ENCODE measurements at places on chromosomes 3 and 15.

GRCh38 chr3:177287231-177287630 lies 89.9 kb upstream of the TBL1XR1 start:
- DNase-seq: no peak

DNA sequence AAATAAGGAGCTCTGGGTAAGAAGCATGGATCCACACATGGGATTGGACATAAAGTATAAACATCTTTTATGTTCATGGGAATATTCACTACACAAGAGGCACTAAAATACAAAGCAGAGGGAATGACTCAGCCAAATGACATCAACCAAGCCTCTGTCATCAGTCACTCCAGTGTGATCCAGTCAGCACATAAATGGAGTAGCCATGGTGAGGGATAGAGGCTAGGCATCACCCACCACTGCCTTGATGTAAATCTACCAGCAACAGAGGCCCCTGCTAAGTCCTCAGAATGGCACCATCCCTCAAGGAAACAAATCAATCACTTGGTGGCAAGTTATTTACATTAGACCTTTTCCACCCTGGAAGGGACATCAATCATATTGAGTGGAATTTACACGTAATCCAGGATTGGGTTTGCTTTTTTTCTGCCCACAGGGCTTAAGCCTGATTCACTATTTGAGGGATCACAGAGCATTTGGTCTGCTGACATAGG lies 27.2 kb downstream of the VEPH1 start:
- DNase-seq: no peak

- no peak for DNase-seq
Measured at GRCh38 chr3:48274452-48274851, 33.5 kb downstream of the ZNF589 start.

GRCh38 chr15:28978011-28978378 lies 92.2 kb downstream of the APBA2 start:
- DNase-seq: no peak

GRCh38 chr3:126672340-126672739 lies 17.4 kb upstream of the TXNRD3 start:
- DNase-seq: no peak

DNA sequence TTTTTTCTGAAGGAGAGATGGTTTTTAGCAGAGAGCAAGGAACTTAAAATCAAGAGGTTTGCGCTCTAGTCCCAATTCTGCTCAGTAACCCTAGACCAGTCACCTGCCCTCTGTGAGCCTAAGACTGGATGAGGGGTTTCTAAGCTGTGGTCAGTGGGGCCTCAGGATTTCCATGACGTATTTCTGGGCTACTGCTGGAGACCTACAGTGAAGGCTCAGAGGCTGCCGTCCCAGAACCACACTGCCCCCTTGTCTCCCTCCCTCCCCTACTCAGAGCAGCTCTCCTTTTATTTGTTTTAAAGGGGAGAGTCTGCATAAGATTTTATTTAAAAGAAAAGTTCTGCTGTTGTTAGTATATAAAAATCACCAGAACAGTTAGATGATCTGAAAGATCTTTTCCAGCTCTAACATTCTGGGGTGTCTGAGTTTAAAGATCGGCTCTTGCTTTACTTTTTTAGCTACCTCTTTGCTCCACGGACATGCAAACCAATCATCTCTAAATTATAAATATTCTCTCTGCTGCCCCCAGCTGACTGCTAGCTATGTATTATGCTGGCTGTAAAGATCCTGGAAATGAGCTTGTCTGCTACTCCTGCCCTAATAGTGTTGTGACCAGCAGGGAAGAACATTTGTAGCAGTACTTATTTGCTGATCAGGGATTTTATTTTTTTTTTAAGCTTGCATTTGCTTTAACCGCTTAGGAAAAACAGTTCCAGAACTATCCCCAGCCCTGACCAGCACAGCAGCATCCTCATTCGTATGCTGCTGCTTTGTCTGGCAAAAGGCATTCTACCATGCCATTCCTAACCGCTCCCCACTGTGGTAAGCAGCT lies 28.6 kb upstream of the NDUFB4 start:
- DNase-seq: no peak

DNA sequence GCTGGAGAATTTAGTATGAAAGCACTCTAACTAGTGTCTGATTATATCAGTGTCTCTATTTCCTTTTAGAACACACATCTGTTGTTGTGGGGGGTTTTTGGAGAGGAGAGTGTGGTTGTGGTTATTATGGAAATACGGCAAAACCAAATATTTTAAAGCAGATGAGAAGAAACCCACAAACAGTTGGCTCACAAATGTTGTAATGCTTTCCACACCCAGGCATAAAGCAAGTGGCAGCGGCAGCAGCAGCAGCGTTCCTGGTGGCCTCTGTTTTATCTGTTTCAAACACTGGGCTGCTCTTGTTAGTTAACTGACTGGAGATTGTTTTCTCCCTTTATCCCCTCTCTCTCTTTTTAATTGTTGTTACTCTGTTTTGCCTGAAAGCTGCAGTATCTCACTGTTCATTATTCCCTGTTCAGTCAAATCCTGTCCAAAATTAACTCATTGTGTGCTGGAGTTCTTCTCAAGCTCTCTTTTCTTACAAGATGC lies 1045.5 kb upstream of the NR2F2 start:
- no peak for DNase-seq

GRCh38 chr3:9779721-9780457 lies 10.1 kb upstream of the CAMK1 start:
- no peak for DNase-seq

- no peak for DNase-seq
Measured at GRCh38 chr3:150271591-150271960, 136.5 kb upstream of the TSC22D2 start.

DNA sequence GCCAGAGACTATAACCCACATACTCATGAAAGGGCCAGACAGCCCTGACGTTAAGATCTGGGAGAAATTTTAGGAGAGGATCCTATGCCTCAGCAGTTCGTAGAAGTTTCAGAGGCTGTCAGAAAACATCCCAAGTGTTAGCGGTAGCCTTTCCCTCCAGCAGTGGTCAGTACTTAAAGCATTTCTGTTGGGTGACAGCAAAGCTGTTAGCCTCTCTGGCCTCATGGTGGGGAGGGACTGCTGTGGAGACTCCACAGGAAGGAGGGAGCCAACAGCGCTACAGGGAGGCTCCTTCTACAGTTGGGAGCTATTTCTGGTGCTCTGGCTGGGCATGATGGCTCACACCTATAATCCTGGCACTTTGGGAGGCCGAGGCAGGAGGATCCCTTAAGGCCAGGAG lies 27.4 kb downstream of the IDH2 start:
- no peak for DNase-seq

- DNase-seq: no peak
Measured at GRCh38 chr15:58398071-58398470, 33.7 kb upstream of the LIPC start.

- no peak for DNase-seq
Measured at GRCh38 chr15:70650567-70651302, 112.6 kb downstream of the UACA start.

- DNase-seq: no peak
Measured at GRCh38 chr3:146813496-146813895, 208.3 kb upstream of the PLSCR5 start.

- DNase-seq: no peak
Measured at GRCh38 chr15:85743392-85744055, 51.2 kb downstream of the KLHL25 start.

GRCh38 chr15:101438482-101439284 lies 50.8 kb downstream of the PCSK6 start:
- DNase-seq: no peak

DNA sequence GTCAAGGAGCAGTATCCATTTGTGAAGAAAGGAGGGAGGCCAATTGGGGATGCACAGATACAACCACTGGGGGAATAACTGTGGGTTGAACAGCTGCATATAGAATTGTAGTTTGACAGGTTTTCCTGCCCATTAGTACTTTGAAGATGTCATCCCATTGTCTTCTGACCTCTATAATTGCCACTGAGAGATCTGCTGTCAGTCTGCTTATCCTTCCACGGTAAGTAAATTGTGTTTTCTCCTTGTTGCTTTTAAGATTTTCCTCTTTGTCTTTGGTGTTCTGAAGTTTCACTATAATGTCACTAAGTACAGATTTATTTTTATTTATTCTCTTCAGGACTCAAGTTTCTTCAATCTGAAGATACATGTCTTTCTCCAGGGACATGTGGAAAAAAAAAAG lies 56.6 kb downstream of the MOBP start:
- DNase-seq: no peak

GRCh38 chr15:71145648-71146047 lies 30.4 kb downstream of the THSD4 start:
- no peak for DNase-seq

DNA sequence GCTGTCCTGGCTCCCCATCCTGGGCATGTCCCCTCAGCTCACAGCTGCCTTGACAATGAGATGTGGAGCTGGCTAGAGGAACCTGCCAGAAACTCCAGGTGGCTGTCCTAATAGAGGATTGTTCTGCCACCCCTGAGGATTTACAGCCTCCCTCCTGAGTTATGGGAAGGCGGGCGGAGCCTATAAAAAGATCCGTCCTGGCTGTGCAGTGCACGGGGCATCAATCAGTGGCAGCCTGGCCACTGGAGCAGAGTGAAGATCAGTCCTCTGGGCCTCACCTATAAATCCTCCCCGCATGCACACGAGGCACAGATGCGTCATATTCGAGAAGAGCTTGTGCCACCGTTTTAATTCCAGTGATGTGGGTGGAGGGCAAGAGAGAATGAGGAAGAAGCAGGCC lies 90.0 kb downstream of the MEGF11 start:
- no peak for DNase-seq

DNA sequence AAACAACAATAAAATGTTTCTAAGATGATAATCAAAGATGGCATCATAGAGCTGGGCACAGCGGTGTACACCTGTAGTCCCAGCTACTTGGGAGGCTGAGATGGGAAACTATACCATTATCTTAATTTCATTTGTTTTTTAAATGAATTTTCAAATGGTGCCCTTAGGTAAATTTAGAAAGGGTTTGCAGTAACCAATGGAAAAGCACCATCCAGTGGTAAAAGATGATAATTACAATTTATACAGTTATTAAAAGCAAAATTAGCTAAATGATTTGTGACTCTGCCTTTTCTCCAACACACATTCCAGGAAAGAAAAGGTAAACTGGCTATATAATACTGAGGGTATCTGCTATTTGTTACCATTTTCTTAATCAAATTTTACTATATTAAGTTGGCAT lies 14.4 kb upstream of the ANKRD28 start:
- no peak for DNase-seq

DNA sequence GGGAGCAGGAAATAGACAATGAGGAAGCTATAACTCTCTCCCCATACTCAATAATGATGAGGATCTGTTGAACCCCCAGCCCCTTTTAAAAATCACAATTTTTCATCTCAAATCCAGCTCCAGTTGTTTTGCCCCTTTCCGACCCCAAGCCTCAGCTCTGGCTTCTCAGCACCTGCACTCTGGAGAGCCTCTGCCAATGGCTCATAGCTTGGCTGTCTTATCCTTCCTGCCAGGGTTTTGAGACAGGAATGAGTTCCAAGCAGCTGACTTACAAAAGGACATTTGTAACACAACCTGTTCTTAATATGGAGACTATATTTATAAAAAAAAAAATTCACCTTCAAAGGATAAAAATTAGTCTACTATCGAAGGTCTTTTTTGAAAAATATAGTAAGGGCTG lies 105.9 kb upstream of the NEDD4 start:
- DNase-seq: no peak

GRCh38 chr3:37148208-37148607 lies 26.2 kb downstream of the LRRFIP2 start:
- no peak for DNase-seq

DNA sequence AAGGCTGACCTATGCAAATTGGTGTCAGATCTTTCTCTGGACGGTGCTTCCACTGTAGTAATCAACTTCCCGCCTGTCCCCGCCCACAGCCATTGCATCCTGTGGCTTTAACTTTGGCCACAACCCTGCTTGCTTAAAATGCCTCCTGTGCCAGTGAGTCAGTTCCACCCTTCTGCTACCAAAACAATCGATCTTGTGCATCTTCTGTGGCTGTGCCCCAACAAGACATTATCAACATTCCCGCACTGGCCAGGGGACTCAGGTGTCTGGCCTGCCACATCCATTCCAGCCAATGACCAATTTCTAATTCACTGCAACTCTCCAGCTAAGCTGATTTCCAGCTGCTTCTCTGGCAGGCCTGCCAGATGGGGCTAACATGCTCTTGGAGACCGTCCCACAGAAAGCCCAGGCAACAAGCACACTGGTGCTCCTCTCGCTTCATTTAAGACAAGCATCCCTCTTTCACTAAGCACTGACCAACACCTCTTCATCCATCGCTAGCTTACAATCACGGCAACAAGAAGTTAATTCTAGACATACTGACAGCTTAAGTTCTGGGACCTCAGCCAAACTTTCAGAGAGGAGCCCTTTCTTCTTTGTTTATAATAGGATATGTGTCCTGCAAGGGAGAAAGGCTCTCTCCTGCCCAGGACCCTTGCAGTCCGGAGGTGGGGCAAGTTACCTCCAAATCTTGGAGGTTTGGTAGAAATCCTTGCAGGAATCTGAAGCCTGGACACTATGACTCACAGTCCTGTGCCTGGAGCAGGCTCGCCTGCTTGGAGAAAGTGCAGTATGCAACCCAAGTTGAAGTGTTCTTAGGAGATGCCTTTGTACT lies 6.7 kb downstream of the CA12 start:
- DNase-seq: no peak

DNA sequence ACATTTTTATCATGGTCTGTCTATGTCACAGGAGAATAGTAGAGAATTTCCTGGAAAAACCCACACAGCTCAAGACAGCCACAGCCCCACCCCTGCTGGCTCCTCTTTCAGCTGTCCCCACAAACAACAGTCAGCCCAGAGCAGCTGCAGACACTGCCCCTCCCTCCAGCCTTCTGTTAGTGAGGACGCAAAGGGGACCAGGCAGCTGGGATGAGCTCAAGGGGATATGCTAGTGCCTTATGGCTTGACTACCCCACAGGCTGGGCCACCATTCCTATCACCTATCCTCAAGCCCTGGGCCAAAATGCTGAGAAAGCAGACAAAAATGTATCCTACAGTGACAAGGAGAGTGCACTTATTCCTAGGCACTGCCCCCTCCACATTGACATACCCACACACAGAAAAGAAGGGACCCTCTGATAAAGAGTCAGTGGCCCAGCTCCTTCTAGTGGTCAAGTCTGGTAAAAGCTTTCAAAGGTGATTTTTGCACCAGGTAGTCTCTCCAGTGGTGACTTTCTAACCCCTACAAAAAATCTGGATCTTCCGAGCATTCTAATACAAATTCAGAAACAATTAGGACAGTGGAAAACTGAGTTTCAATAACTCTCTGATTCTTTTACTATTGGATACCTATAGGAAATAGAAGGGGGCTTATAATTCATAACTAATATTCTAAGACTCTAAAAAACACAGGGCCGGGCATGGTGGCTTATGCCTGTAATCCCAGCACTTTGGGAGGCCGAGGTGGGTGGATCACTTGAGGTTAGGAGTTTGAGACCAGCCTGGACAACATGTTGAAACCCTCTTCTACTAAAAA lies 3.0 kb upstream of the MAP1A start:
- DNase-seq: no peak

- peak; percentile 66 for DNase-seq
Measured at GRCh38 chr3:125150525-125151441, 61.8 kb downstream of the SLC12A8 start.

DNA sequence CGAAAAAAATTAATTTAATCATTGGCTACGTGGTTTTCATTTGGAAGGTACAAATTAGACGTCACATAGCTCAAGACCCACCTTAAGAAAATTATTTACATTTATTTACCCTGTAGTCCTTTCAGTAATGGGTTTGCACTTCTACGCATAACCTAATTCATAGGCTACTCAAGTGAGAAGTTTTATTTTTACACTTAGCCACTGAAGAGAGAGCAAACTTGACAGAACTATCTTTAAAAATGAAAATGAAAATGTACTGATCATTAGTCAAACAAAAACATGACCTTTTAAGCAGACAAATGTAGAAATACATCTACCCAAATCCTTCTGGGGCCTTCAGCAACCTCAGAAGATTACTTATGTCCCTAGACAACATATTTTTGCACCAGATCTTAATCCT lies 269.4 kb upstream of the TTC14 start:
- no peak for DNase-seq
